ENCODE measurements at places on chromosomes 6 and 20.

- no peak for DNase-seq
Observed at GRCh38 chr20:13517831-13518230, 120.9 kb downstream of the TASP1 start.

DNA sequence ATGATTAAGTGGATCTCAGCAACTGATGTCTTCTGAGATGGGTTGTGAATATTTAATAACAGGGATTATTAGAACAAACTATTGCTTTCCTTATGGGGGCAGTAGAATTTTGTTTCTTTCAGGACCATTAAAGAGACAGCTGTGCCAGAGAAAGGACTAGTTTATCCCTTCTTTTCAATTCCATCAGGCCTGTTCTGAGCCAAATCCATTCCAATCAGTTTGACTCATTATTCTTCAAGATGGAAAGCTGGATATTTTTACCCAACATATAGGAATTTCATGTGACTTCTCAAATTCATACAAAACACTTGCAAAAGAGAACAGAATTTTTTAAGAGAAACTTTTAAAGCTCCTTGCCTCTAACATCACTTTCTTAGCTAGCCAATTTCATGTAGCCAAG is 722.0 kb upstream of the FLRT3 start:
- no peak for DNase-seq

- DNase-seq: no peak
Observed at GRCh38 chr6:155162682-155163081, 101.1 kb upstream of the CLDN20 start.

- no peak for DNase-seq
Observed at GRCh38 chr6:143490775-143491174, 20.7 kb downstream of the FUCA2 start.

DNA sequence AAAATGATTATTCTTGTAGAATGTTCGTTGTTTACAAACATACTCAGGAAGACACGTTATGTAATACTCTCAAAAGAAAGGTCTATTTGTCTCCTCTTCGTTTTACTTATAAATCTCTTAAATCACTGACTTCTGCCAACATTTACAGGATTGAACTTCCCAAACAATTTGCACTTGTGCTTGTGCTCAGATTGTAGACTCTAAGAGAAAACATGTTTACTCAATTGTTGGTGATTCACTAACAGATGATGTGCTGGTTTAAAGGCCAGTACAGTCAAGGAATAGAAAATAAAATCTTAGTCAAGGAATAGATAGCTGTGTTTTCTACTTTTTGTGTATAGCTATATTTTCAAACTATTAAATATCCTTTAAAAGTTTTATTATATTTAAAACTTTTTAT is 172.8 kb downstream of the GJA1 start:
- DNase-seq: no peak

DNA sequence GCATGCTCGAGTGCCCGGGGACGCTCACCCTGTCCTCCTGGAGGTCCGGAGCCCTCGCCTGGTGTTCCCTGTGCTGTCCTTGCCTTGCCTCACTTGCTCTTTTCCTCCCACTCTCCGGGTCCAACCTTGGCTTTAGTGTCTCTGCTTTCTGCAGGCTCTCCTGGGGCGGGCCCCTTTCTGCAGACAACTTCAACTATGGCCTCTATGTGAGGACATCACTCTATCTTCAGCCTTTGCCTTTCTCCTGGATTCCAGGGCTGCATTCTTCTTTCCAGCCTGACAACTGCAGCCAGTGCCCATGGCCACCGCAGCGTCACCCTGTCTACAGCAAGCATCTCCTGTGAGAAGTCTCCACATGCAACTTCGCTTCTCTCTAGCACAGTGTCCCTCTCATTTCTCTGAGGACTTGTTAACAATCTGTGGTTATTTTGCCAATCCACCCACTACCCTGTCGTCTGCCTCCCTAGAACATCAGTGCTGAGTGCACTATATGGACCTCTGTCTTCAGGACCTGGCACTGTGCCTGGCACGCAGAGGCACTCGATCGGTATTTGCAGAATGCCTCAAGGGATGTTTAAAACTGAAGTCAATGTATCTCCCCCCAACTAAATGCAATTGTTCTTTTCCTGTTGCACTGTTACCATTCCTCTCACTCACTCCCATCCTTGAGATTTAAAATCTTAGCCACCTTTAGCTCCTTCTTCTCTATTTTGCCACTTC is 35.9 kb downstream of the FOXC1 start:
- DNase-seq: no peak

DNA sequence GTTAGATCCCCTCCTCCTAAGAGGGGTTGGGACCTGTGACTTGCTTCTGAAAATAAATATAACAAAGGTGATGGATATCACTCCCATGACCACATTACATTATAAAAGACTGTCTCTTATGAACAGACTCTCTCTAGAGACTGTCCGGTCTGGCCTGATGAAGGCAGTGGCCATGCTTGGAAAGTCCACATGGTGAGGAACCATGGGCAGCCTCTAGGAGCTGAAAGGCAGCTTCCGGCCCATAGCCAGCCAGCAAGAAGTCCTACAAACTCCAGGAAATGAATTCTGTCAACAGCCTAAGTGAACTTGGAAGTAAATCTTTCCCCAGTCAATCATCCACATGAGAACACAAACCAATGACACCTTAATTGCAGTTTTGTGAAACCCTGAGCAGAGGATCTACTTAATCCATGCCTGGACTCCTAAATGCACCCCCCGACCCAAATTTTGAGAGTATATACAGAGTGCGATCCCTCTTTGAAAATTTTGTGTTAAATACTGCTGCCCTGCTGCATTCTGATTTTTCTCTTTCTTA is 2.2 kb upstream of the POPDC3 start:
- DNase-seq: no peak

DNA sequence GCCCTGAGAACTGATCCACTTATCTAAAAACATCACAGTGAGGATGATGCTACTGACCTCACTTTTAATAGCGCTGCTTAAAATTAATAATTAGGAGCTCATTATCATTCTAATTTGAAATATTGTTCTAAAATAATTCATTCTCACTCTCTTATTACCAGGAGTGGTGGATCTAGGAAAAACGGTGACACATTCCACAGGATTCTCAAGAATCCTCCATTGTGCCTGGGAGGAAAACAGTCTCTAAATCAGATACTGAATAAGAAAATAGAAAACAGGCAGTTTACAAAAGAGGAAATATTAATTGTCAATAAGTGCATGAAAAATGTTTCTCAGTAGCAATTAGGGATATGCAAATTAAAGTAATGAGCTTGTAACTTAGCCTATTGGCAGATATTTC is 187.4 kb downstream of the TENT5A start:
- DNase-seq: no peak

DNA sequence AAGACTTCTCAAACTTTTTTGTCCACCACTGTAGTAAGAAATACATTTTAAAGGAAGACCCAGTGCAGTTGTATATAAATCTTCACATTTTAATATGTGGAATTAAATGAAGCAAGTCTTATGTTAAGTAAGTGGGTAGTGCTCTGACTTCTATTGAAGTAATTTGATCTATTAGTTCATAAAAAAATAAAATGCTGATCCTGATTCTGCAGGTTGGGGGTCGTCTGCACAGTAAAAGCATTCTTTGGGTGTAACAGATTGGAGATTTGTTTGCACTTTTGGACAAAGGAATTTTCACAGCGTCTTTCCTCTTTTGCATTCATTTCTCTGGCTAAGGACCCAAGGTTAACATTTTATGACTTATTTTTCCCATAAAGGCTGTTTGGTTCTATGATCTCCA is 106.8 kb downstream of the RNF144B start:
- no peak for DNase-seq

DNA sequence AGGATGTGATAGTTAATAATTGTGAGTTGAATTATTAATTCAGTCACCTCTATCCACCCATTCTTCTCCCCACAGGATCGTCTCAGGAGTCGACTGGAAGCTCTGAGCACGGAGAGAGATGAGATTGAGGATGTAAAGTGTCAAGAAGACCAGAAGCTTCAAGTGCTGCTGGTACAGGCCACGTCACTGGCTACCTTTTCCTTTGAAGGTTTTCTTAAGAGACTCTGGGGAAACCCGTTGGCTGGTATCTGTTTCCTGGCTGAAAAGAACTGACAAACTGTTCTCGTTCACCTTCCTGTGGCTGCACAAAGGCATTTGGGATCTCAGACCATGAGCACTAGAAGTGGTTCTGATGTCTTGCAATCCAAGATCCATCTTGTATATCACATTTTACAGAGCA is 3.8 kb downstream of the TRIM15 start:
- DNase-seq: peak; percentile 68

DNA sequence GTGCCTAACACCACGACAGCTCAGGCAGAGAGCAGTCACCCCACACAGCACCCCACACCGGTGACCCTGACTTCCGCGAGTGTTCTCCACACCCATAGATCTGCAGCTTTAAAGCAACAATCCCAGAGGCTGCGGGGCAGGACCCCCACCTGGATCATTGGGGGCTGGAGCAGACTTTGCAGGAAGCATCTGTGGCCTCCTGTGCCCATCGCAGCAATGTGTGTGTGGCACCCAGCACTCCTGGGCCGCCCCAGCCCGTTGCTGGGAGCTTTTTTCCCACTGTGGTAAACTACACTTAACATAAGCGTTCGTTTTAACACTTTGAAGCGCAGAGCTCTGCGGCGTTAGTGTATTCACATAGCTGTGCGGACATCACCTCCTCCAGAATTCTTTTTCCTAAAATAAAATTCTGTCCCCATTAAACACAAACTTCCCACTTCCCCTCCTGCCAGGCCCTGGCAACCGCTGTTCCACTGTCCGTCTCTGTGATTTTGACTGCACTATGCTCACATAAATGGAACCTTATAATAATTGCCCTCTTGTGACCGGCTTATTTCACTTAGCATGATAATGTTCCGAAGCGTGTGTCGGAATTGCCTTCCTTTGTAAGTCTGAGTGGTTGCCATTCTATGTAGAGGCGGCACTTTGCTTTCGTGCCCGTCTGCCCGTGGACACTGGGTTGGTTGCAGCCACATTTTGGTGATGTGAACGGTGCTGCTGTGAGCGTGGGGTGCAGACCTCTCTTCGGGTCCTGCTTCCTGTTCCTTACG is 382.5 kb downstream of the CDH4 start:
- DNase-seq: no peak

GRCh38 chr6:12481292-12481691 is 191.1 kb downstream of the EDN1 start:
- no peak for DNase-seq

GRCh38 chr6:106051226-106051625 is 34.9 kb upstream of the PRDM1 start:
- no peak for DNase-seq

Data from T-helper 1 cell (primary cell).